HuH-7 (cell line): ENCODE measurements at places on chromosomes 11 and 22.

GRCh38 chr11:127247261-127247851 is 246.8 kb upstream of the KIRREL3 start:
- no peak for DNase-seq

GRCh38 chr22:50303848-50304527 is 3.5 kb downstream of the PLXNB2 start:
- no peak for DNase-seq

DNA sequence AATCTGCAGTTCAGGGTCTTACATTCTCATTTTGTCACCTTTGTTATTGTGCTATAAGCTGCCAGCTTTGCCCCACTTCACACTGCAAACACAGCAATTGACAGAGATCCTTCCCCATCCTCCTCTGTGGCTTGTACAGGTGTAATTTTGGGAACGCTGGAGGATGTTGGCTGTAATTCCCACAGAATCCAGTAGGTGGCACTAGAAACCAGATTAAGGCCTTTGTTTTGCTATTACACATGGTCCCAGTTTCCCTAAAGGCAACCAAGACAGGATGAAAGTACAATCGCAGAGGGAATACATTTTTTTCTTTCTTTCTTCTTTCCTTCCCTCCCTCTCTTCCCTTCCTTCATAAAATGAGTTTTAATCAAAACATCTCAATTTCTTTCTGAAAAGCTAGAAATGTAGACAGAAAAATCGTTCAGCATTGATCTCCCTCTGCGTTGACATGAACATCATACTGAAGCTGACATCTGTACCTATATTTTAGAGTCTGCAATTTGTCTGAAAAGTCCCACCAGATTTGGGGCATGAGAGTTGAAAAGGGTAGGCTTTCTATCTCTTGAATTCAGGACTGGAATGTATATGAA is 21.3 kb upstream of the NELL1 start:
- DNase-seq, result peak; percentile 50

DNA sequence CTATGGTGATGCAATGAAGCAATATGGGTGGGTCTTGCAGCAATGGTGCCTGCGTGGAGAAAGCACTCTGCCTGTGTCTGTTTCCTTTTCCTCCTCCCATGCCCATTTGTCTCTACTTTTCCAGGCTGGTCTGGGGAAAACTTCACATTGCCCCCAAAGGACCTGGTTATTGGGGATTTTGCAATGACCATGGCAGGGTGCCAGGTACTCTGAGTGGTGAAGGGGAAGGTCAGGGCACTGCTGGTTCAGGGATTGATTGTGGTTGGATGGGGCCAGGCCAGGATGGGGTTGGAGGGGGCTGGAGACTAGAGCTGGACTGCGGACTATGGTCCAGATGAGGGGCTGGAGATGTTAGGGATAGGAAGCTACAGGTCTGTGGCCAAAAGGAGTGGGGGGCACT is 92.1 kb downstream of the INSC start:
- DNase-seq, result no peak

DNA sequence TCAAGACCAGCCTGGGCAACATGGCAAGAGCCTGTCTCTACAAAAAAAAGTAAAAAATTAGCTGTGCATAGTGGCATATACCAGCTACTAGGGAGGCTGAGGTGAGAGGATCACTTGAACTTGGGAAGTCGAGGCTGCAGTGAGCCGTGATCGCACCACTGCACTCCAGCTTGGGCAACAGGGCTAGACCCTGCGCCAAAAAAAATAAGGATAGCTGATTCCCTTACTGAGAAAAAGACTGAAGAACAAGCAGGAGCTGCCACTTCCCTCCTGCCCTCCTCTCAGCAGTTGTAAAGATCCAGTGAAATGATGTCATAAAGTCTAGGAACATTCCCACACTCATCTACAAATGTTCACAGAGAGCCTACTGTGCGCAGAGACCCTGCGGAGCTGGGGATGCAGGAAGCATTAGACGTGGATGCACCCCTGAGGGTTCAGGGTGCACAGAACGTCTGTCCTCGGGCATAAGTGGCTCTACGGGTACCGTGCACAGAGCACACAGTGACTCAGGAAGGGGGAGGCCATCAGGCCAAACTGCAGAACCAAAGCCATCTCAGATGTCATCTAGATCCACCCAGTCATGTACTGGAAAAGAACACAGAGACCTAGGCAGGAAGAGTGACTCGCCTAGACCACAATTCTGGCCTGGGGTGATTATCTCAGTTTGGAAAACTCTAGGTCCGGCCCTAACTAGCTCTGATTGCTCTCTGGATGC is 11.7 kb downstream of the SEC14L2 start:
- DNase-seq, result no peak

DNA sequence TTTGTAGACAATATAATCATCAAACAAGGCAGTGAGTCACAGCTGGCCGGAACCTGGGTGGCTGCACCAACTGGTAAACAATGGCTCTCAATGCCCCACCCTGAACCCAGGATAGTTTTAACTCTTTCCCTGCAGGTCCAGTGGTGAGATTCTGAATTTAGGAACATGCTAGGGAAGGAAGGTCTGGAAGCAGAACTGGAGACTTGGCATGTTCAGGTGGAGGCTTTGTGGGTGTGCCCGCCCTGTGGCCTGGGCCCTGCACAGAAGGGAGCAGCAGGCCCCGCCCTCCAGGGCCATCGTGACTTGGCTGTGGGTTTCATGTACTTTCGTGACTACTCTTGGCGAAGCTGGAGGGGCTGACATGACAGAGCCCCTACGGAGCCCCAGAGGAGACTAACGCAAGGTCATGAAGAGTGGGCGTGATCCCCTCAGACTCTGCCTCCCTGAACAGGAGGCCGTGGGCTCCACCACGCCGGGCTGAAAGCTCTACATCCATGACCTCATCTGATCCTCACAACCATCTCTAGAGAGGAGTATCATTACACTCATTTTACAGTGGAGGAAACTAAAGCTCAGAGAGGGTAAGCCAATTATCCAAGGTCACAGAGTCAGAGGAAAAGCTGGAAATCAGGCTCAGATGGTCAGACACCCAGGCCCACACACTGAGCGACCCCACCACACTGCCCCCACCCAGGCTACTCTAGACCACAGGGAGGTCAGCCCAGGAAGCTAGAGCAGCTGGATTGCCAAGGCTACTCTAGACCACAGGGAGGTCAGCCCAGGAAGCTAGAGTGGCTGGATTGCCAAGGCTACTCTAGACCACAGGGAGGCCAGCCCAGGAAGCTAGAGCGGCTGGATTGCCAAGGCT is 27.3 kb downstream of the MAFF start:
- no peak for DNase-seq

- DNase-seq, result no peak
These were observed 6.3 kb downstream of the XBP1 start for GRCh38 chr22:28793976-28794584.

DNA sequence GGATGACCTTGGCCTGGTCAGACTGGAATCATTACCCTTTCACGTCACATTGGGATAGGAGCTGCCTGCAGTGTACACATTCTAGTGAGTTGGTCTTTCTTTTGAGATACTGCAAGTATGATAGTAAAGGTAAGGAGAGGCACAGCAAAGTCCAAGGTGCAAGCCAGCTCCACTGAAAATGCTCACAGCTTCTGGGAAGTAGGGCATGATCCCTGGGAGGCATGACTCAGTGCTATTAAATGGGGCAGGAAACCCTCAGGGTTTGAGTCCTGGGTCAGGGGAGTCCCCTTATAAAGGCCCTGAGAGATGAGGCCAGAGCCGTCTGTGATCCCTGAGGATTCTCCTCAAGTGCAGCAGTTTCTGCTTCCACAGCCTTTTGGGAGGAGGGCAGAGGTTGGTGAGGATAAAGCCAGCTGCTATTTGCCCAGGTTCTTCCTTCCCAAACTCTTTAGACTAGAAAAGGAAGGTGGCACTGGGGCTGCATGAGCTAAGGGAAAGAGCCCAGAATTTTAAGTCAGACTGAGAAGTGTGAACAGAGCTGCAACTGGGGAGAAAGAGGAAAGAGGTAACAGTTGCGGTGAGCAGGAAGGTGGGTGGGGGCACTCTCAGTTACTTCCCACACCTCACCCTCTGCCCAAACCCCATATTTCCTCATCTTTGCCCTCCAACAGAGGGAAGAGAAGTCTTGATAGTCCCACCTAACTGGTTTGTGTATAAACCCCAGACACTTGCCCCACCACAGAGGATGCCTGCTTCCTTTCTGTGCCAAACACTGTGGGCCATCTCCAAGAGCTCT is 14.4 kb upstream of the OR52K1 start:
- no peak for DNase-seq

GRCh38 chr11:131449036-131450019 is 78.9 kb downstream of the NTM start:
- DNase-seq, result no peak

- DNase-seq, result no peak
These were observed 72.2 kb downstream of the LARGE2 start for GRCh38 chr11:45994371-45995341.

- DNase-seq, result no peak
These were observed 10.6 kb downstream of the MICAL2 start for GRCh38 chr11:12121011-12121410.

- DNase-seq, result no peak
These were observed 636.0 kb upstream of the ANO5 start for GRCh38 chr11:21556926-21557325.

DNA sequence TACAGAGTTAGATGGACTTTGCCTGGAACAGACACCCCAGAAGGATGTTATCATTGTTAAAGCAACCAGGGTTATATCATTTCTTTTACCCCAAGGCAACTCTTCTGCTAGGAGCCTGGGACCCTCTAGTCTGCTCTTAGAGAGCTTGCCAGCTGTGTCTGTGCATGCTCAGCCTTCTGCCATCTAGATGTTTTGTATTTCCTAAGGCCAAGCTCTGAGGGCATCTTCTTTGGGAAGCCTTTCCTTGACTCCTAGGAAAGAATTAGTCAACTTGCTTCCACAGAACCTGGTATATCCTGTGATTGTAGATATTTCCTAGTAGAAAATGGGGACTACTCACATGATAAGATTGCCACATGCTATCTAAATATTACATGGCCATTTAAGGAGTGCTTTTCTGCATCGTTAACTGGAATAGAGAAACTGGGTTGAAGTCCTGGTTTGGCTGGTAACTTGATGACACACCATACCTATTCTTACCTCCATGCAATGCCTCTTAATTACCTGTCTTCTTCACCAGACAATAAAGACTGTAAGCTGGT is 87.6 kb downstream of the STIM1 start:
- no peak for DNase-seq

DNA sequence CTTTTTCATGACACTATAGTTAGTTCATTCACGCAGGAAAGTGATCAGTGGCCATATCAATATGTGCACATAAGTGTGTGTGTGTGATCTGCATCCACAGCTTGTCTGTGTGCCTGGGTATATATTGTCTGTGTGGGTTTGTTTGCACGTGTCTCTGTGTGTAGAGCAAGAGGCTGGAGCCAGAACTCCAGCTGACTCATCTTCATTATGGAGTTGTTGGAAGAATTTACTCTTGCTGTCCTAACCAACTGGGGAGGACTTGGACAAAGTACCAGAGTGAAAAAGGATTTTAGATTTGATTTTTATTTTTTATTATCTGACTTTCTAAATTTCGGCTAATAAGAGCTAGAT is 63.9 kb downstream of the TP53I11 start:
- DNase-seq, result no peak

GRCh38 chr11:819943-820649 is 1.4 kb downstream of the PNPLA2 start:
- peak; percentile 81 for DNase-seq

DNA sequence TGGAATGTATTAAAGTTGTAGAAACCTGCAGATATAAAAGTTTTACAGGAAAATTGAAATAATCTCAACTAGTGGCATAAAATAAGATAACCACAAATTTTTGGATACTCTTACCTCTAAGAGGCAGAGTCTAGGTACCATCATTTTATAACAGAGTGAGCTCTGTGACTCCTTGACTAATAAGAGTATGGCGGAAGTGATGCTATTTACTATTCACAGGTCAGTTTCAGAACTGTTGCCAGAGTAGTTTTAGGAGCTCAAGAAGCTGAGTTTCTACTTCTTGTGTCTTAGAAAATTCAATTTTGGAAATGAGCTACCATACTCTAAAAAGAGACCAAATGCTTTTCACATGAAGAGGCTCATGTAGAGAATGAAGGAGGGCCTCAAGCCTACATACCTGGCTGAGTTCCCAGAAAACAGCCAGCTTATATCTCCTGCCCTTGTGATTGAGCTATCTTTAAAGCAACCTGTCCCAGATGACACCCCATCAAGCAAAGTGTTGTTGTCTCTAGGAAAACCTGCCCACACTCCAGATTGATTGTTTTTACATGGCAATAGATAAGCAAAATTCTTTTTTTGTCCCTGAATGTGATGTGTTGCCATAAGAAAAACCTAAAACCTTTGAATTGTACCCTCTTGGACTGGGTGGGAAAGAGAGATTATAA is 712.8 kb upstream of the CNTN5 start:
- DNase-seq, result no peak

- DNase-seq, result no peak
These were observed 56.3 kb downstream of the CD82 start for GRCh38 chr11:44621784-44622183.

DNA sequence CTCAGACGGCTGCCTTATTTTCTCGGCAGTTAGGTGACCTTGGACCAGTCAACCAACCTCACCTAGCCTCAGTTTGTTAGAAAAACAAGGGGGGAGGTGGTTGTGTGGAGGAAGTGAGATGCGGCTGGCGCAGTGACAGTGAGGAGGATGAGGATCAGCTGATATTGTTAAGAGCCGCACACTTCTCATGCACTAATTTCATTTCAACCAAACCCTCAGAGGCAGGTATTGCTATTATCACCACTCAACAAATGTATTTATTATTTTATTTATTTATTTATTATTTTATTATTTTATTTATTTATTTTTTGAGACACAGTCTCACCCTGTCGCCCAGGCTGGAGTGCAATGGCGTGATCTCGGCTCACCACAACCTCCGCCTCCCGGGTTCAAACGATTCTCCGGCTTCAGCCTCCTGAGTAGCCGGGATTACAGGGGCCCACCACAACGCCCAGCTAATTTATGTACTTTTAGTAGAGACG is 2.1 kb downstream of the LGALS1 start:
- no peak for DNase-seq

DNA sequence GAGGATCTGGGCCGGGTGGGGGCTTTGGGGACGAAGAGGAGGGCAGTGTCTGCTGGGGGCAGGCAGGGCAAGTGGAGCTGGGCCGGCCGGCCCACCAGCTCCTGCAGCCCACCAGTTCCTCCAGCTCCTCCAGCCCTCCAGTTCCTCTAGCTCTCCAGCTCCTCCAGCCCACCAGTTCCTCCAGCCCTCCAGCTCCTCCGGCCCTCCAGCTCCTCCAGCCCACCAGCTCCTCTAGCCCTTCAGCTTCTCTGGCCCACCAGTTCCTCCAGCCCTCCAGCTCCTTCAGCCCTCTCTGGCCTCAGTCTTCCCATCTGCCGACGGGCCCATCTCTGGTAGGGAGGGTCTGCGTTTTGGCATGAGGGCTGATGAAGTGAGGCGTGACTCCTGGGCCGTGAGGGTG is 9.2 kb upstream of the CCDC188 start:
- no peak for DNase-seq

DNA sequence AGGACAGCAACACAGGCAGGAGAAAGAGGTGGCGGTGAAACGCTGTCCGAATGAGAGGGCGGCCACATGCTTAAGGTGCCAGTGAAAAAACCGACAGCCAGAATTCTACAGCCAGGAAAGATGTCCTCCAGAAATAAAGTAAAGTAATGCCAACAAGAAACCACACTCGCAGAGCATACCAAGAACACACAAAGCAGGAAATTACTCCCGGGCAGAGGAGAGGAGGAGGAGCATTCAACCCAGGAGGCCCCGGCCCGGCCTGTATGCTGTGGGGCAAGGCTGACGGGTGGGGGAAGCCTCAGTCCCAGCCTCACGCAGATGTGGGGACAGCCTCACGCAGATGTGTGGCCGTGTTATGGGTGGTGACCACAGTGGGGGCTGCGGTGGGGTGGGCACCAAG is 28.0 kb downstream of the CHID1 start:
- DNase-seq, result no peak
